ENCODE measurements at places on chromosomes 7 and 10.
A peak's percentile ranks its signal among the peaks of the same experiment; 100 is the strongest.

DNA sequence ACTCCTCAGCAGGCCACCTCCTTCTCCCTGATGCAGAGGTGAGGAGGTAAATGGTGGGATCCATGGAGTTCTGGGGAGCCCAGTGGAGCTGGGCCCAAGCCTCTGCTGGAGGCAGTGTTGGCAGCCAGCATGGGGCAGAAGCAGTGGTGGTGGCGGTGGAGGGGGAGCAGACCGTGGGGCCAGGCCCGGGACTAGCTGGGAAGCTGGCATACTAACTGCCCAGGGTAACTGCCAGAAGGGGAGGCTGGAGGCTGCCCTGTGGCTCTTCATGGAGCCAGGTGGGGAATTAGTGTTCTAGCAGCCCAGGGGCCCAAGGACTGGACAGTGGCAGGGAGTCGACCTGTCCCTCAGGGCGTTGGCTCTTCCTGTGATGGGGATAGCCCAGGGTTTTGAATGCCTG lies 16.1 kb upstream of the SMARCD3 start:
- DNase-seq: no peak

DNA sequence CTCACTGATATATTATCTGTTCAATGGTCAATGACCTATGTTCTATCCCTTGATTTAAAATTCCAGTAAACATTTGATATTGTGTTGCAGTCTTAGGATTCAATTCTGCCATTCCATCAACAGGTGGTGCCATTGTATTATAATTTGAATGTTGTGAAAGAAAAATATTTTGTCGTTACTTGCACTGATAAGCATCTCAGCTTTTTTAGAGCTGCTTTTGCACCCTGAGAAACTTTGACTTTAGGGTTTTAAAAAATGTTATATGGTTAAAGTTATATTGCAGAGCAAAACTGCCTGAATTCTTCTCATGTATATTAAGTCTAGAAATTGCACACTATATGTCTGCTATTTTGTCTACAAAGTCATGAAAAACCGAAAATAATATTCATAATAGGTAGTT lies 18.8 kb upstream of the MINDY3 start:
- DNase-seq: peak; percentile 12

DNA sequence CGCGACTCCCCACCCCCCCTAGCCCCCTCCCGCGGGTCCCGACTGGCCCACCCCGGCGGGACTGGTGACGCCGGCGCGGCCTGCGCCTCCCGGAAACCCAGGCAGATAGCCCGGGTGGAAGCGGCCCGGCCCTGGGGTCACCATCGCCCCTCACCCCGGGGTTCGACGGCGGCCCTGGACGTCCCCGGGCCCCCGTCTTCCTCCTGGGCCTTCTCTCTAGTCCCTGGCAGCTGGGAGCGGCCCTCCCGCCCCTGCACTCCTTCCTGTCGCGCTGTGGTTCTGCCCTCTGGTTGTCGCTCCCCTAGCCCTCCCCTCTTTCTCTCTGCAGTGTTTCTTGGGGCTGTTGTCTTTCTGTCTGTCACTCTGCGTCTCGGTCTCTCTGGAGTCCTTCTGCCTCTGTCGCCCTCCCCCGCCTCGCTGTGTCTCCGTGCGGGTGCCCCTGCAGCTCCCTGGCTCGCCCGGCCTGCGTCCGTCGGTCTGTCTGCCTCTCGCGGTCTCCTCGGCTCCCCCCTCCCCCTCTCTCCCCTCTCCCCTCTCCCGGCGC lies 90.5 kb upstream of the PAX2 start:
- DNase-seq: peak; percentile 35

DNA sequence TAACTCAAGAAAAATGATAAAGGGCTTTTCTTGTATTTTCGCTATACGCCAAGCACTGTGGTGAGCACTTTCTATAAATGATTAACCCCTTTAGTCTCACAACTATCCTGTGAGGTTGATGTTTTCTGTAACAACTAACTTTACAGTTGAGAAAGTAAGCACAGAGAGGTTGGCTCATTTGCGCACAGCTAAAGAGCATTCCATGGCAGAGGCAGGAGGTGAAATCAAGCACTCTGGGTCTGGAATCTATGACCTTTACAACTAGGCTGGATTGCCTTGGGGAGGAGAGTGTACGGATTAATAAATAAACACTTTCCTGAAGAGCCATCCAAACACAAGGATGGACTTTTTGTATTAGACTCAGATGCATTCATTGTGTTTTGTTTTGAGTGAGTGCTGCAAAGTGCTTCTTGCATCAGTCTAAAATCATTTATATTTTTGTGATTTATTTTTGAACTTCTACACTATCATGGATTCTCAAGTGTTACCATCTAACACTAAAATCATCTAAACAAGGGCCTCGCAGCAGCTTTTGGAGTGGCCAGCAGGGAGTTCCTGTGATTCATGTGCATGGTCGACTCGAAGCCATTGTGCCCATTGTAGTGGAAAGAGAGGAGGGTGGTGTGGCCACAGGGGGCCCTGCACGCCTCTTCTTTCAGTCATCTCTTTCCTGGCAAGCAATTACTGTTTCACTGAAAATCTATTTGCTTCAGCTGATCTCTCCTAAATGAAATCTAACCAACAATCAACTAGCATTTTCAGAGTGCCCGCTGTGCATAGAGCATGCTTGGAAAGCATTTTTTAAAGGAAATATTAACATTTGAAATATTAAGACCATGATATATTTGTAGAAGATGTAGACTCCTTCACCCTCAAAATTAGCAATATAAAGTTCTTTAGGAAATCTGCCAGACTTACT lies 633.4 kb upstream of the COBL start:
- no peak for DNase-seq

GRCh38 chr7:129671266-129671665 lies 59.7 kb downstream of the NRF1 start:
- no peak for DNase-seq

- DNase-seq: no peak
Observed at GRCh38 chr7:94634502-94634901, 21.4 kb downstream of the SGCE start.

DNA sequence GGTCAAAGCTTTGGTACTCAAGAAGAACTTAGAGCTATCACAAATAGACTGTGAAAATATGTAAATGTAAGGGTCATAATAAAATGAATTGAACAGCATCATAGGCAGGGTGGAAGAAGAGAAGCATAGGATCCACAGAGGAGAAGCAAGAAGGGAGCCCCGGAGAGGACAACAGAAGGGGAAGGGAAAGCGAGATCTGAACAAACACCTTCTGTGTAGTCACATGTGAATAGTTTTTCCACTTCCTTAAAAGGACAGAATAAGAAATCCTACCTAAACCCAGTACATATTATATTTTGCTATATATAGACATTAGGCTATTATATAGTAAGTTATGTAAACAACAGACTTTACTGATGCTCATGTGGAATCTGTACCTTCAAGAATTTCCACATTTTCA lies 160.2 kb downstream of the DKK1 start:
- no peak for DNase-seq

GRCh38 chr7:85065888-85066485 lies 120.9 kb downstream of the SEMA3D start:
- DNase-seq: no peak

DNA sequence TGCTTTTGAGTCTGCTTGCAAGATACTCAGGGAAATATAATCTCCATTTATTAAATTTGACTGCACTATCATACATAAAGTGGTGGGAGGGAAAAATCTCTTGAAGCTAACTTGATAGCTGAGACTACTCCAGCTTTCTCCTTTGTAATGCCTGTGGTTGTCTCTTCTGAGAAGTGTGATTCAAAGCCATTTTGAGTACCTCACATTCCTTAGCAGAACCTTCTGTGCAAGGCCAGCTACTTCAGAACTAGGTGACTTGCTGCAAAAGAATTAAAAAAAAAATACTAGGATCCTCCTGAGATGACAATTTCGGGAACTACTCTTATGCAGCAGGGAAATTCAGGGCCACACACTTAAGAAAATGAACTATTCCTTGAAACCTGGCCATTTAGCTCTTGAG lies 294.8 kb downstream of the MDFIC start:
- DNase-seq: no peak

DNA sequence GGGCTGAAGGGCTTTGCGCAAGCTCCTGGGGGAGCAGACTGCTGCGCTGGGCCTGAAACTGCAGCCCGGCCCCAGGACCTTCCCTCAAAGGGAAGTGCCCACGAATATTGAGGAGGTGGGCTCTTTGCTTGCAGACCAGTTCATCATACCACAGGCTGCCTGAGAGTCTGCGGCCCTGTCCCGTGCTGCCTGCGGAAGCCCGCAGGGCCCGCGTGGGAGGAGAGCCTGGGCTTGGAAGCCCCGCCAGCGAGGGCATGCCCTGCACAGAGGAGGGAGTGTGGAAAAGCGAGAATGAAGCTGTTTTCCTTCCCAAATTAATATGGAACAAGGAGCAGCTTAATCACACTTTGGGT lies 83.6 kb upstream of the MKI67 start:
- no peak for DNase-seq

GRCh38 chr7:141178486-141179135 lies 104.7 kb downstream of the TMEM178B start:
- DNase-seq: no peak

DNA sequence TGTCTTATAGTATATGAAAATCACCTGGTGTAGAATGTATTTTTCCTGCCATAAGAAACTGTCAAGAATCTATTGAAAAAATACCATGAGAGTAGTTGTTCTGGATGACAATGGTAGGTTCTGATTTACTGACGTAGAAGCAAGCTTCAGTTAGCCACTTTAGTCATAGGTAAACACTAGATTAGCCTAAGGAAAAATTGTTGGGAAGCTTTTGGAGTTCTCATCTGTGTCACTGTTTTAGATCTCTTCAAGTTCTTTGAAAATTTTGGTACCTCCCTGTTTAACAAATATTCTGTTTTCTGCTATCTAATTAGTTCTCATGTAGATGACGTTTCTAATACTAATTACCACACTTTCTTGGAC lies 131.8 kb downstream of the ADK start:
- DNase-seq: no peak

- no peak for DNase-seq
Observed at GRCh38 chr7:142568435-142569097, 180.7 kb upstream of the PRSS1 start.

GRCh38 chr7:155255621-155256020 lies 42.1 kb upstream of the INSIG1 start:
- DNase-seq: no peak

DNA sequence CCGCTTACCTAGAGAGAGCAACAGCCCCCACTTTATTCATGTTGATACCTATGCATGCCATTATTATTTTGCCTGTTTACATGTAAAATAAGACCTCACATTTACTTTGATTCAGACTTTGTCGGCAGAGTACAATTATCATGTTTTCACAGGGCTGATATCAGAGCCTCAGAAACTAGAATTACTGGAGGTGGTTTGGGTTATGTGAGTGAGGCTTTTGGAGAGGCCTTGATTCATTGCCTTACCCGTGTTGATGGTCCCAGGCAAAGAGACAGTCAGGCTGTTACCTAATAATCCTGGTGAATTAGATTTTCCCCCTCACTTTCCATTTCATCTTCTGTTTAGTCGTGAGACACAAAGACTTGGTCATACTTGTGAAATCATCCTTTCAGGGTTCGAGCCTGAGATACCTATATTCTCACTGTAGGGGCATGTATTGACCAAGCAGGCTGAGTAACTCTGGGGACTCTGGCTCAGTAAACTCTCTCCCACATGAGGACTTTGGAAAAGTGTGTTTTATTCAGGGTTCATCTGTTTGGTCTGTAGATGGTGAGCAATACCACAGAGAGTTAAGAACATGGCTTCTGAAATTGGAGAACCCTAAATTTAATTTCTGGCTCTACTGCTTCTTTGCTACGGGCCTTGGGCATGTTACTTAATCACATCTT lies 150.9 kb downstream of the CELF2 start:
- no peak for DNase-seq

- DNase-seq: no peak
Observed at GRCh38 chr10:128400564-128400963, 274.3 kb upstream of the MKI67 start.

- no peak for DNase-seq
Observed at GRCh38 chr10:22978287-22978686, 50.4 kb downstream of the ARMC3 start.

Data from thymus (tissue), 14 donors.